ENCODE measurements at places on chromosomes 7 and 10.

GRCh38 chr10:27986821-27987220 lies 12.1 kb downstream of the ODAD2 start:
- no peak for DNase-seq

- DNase-seq, result peak; percentile 65
Measured at GRCh38 chr7:10875080-10875479, 98.6 kb upstream of the PHF14 start.

DNA sequence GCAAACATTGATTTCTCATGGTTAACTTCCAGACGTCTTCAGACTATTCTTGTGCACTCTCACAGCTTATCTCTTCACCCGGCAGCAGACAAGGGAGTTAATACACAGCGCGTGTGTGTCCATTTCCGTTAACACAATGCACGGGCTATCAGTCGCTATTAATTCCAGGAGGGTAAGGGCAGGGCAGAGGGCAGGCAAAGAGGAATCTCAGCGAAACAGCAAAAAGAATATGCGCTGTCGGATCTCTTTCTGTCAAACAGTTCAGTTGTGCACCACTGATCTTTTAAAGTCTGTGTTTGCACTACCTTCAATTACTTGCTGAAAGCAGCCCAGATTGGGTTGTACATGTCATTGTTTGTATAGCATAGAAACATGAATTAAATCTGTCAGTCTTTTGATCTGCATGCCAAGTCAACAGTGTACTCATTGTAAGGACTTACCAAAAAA lies 41.1 kb upstream of the CABCOCO1 start:
- no peak for DNase-seq

GRCh38 chr10:89167915-89168314 lies 39.2 kb downstream of the CH25H start:
- no peak for DNase-seq

- DNase-seq, result no peak
Measured at GRCh38 chr10:121645696-121646095, 47.5 kb upstream of the FGFR2 start.

DNA sequence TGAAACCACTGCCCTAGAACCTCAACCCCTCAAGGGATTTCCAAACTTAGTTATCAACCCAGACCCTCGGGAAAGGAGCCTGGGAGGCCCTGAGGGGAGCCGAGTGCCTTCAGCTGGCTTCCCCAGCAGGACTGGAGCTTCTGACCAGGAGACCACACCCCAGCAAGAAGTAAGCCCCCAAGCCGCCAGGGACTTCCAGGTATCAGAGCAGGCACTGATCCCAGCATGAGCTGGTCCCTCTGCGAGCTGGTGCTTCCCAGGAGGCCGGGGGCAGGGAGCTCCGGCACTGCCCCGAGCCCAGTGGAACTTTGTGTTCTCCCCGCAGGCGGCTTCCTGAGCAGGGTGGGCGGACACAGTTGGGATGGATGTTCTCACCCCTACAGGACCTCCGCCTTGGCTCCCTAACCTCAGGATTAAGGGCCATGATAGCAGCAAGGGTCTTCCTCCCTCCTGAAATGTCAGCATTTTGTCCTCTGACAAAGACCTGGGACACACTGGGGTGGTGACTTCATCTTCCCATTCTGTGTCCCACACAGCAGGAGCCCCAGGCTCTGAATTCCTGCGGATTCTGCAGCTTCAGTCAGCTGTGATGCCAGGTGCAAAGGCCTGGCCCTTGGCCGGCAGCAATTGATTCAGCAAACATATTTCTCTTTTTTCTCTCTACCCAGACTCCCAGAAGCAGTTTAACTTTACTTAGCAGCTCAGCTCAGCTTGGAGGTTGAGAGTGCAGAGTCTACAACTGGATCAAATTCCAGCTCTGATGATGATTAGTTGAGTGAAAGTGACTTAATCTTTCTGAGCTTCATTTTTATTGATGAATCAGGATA lies 11.6 kb downstream of the ATP6V0E2 start:
- DNase-seq, result peak; percentile 75

DNA sequence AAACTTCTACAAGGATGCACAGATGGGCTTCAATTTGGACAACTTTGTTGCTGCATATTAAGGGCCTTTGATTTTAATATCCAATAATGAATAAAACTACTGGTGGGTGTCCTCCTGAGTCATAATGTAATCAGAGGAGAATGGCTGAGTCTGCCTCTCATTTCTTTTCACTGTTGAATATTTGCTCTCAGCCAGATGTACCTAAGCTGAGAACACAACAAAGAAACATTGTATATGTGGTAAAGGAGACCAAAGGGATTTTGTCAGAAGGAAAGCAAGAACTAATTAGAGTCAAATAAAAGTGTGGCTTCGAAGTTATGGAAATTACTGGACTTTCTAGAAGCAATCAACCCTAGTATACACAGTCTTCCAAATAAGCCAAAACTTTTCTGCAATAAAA lies 131.0 kb upstream of the BET1 start:
- DNase-seq, result no peak

- peak; percentile 93 for DNase-seq
Measured at GRCh38 chr10:110530131-110530831, 32.6 kb downstream of the DUSP5 start.

DNA sequence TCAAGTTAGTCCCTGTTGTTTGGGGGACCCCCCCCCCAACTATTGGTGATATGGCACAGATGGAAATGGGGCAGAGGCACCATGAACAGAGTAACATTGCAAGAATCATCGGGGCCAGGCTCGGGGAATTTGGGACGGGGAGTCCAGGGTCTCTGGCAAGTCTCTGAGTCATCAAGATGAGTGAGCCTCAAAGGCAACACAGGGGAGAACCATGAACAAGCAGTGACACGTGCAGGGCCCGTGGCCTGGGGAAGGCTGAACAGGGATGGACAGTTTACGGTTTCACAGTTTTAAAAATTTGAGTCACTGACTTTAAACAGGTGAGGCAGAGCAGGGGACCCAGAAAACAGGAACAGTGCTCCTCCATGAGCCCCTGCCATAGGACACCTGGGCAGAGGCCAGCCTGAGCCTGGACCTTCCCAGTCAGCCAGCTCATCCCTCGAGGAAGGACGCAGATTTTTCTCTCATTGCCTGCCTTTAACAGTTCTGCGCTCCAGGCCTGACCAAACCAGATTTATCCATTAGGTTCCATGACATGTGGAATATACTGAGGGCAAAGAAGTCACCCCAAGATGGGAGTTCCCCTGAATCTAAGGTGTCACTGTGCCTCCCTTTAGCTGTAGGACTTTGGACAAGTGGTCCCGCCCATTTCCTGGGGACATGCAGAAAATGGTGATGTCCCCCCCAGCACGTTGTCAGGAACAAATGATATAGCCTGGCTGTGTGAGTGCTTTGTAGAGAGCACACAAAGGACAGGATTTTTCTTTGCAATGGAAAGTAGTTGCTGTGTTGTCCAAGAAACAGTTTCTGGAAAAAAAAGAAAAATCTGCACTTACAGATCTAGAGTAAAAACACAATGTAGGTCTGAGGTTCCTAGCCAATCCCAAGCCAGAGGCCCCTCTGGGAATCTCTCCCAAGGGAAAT lies 23.8 kb downstream of the CHST15 start:
- peak; percentile 67 for DNase-seq

DNA sequence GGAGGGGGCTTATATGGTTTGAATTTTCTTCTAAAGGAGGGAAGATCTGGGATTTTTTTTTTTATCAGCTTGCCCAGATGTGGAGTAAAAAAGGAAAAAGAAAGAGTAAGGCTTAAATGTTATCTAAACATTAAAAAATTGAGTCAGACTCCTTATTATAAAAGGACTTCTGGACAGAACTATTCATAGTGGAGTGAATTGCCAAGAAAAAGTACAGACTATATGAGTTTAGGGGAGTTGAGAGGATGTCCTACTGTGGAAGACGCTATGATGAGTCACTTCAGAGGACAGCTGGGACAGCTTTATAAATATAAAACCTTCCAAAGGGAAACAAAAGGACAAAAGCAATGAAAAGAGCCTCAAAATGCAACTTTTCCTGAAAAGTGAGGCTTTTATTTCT lies 73.0 kb downstream of the TFPI2 start:
- no peak for DNase-seq

GRCh38 chr7:142381727-142382390 lies 124.0 kb upstream of the PRSS58 start:
- DNase-seq, result no peak

DNA sequence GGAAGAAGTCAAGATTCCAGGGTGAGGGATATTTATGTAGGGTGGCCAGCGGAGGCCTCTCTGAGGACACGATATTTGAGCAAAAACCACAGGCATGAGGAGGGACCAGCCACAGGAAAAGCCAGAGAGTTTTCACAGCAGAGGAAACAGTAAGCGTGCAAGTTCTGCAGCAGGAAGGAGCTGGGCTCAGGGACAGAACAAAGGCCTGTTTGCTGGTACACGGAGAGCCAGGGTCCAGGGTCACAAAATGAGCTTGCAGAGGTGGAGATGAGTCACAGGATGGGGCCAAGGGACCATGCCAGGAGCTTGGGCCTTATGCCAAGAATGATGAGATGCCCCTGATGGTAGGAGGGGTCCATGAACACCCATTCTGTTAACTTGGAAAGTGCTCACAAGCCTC lies 283.5 kb downstream of the PLXNA4 start:
- peak; percentile 58 for DNase-seq

GRCh38 chr10:116487522-116488430 lies 58.0 kb upstream of the PNLIP start:
- no peak for DNase-seq

GRCh38 chr7:143384148-143384547 lies 3.0 kb downstream of the ZYX start:
- peak; percentile 53 for DNase-seq

GRCh38 chr7:12716134-12716681 lies 28.8 kb downstream of the ARL4A start:
- no peak for DNase-seq

GRCh38 chr7:37673523-37673922 lies 10.0 kb upstream of the GPR141 start:
- no peak for DNase-seq

DNA sequence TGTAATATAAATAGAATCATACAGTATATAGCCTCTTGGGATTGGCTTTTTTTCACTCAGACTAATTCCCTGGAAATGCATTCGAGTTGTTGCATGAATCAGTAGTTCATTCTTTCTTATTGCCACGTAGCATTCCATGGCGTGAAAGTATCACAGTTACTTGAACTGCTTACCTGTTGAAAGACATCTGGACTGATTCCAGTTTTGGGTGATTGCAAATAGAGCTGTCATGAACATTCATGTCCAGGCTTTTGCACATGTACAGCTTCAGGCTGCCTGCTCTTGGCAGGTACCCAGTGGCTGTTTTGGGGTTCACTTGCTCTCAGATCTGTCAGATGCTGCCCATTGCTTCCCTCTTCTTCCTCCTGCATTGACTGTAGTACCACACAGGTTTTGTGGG lies 54.9 kb downstream of the LRGUK start:
- no peak for DNase-seq

GRCh38 chr10:4479342-4479741 lies 346.7 kb upstream of the AKR1E2 start:
- no peak for DNase-seq

DNA sequence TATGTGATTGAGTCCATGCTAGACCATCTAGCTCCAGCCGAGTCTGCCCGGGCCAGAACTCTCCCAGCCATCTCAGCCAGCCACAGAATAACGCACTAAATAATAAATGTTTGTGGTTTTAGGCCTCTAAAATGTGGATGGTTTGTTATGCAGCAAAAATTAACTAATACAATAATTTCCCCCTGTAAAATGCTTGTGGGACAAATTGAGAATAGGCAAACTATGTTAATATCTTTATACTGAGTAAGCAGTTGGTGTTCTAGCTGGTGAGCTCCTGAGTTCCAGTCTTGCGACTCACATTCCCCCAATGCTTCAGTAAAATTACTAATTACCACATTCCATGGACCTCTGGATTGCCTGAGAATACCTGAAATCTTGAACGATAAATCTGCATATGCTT lies 316.8 kb upstream of the NFE2L3 start:
- DNase-seq, result no peak

- no peak for DNase-seq
Measured at GRCh38 chr7:1193593-1194424, 33.8 kb upstream of the ZFAND2A start.

- DNase-seq, result no peak
Measured at GRCh38 chr7:43385856-43386255, 197.1 kb upstream of the STK17A start.

GRCh38 chr10:133024704-133025557 lies 62.8 kb upstream of the ADGRA1 start:
- DNase-seq, result no peak

DNA sequence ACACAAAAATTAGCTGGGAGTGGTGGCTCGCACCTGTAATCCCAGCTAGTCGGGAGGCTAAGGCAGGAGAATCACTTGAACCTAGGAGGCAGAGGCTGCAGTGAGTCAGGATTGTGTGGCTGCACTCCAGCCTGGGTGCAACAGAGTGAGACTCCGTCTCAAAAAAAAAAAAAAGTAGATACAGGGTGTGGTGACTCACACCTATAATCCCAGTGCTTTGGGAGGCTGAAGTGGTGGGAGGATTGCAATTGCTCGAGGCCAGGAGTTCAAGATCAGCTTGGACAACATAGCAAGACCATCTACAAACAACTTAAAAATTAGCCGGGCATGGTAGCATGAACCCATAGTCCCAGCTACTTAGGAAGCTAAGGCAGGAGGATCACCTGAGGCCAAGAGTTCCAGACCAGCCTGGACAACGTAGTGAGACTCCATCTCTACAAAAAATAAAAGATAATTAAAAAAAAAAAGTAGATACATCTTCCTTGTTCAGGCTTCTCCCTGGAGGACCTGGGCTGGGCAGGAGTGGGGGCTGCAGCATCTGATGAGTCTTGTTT lies 2.0 kb downstream of the MOSPD3 start:
- no peak for DNase-seq

GRCh38 chr7:128145191-128145590 lies 95.9 kb upstream of the LEP start:
- no peak for DNase-seq

DNA sequence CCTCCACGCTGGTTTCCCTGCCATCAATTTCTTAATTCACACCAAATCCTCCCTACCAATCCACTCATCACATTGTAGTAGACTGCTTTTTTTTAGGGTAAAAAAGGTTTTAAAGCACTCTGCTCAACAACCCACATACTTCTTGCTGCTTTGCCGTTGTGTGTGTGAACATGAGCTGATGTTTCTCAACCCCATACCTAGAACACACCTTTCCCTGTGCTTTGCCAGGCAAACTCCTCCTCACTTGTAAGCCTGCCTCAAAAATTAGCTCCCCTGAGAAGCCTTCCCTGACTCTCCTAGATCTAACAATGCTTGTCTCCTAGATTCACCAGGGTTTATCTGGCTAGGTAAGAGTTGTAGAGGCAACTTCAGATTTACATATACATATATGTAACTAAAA lies 119.0 kb upstream of the FAM133B start:
- no peak for DNase-seq

GRCh38 chr10:23826421-23826820 lies 382.5 kb upstream of the KIAA1217 start:
- DNase-seq, result peak; percentile 78

DNA sequence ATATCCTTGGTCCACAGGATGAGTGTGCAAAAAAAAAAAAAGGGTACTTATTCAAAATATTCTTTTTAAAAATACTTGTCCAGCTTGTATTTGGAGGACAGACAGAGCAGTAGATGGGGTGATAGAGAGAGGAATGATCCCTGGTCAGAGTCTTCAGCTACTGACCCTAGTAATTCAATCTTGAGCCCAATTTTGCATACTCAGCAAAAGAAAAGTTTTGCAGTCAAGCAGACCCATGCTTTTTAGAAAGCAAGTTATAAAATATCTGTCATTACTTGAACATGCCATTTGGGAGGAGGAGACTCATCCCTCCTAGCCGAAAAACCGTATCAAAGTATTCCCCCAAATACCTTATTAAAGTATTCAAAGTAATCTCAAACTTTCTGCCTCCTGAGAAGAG lies 585.0 kb downstream of the KCNMA1 start:
- DNase-seq, result no peak

Data from islet precursor cell (in vitro differentiated cells).